ENCODE measurements at places on chromosomes 5 and 9. TPM values are rescaled to one million over a fixed set of nuclear protein-coding genes. Genes with fewer than 3 reads are reported as not detected.

- H3K27ac ChIP-seq = no peak overlapping the region
- H3K4me1 ChIP-seq = no peaks in the 10 kb centered on the region
- DNase-seq = no peak
- no peak overlapping the region for H3K4me3 ChIP-seq
Measured at GRCh38 chr9:2722715-2723114, 5.4 kb downstream of the KCNV2 start.

GRCh38 chr5:39394946-39395345 lies 29.8 kb downstream of the DAB2 start:
- no peaks in the 10 kb centered on the region for H3K27me3 ChIP-seq
- H3K36me3 ChIP-seq = peaks cover 16% of the 10 kb centered on the region
- H3K4me3 ChIP-seq = no peak overlapping the region
- no peak overlapping the region for H3K27ac ChIP-seq
- DNase-seq = no peak

GRCh38 chr5:161299053-161299452 lies 247.5 kb downstream of the GABRB2 start:
- no peaks in the 10 kb centered on the region for H3K4me1 ChIP-seq
- H3K27me3 ChIP-seq = no peaks in the 10 kb centered on the region
- no peak for DNase-seq
- no peaks in the 10 kb centered on the region for H3K36me3 ChIP-seq
- no peak overlapping the region for H3K4me3 ChIP-seq

DNA sequence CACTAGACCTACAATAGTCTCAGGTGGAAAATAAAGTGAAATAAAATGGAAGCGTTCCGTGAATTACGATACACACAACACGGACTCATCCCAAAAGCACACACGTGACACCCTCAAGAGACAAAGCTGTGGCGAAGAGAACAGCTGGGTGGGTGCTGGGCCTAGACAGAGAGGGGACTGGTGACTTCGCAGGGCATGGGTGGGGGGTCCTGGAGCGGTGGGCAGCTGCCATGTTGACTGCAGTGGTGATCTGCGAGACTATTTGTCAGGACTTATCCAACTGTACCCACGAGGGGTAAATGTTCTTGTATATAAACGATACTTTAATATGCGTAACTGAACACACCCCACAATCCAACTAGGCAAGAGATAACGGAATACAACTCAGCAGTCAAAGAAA lies 52.0 kb downstream of the GOLM1 start:
- H3K36me3 ChIP-seq = peaks cover 15% of the 10 kb centered on the region
- H3K4me1 ChIP-seq = peaks cover 6% of the 10 kb centered on the region
- H3K4me3 ChIP-seq = no peak overlapping the region
- DNase-seq = no peak

GRCh38 chr5:90767710-90768109 lies 209.1 kb downstream of the ADGRV1 start:
- H3K27ac ChIP-seq = no peak overlapping the region
- H3K36me3 ChIP-seq = peaks cover 5% of the 10 kb centered on the region
- no peaks in the 10 kb centered on the region for H3K4me1 ChIP-seq
- no peak for DNase-seq

GRCh38 chr9:71607461-71607881 lies 160.8 kb downstream of the CEMIP2 start:
- H3K4me1 ChIP-seq = no peaks in the 10 kb centered on the region
- H3K4me3 ChIP-seq = no peak overlapping the region
- no peaks in the 10 kb centered on the region for H3K27me3 ChIP-seq
- DNase-seq = no peak

- H3K4me1 ChIP-seq = no peaks in the 10 kb centered on the region
- H3K27me3 ChIP-seq = peaks cover 15% of the 10 kb centered on the region
- H3K4me3 ChIP-seq = no peak overlapping the region
- no peaks in the 10 kb centered on the region for H3K36me3 ChIP-seq
- no peak overlapping the region for H3K27ac ChIP-seq
Measured at GRCh38 chr5:132056610-132057497, 3.6 kb upstream of the IL3 start.

- peaks cover 19% of the 10 kb centered on the region for H3K4me1 ChIP-seq
- no peak for DNase-seq
- peaks cover 8% of the 10 kb centered on the region for H3K36me3 ChIP-seq
- H3K4me3 ChIP-seq = no peak overlapping the region
Measured at GRCh38 chr9:98793031-98793430, 3.3 kb downstream of the ANKS6 start.

The KCNN2 gene
- 2.4 TPM for total RNA-seq

The NNT gene
- total RNA-seq = 21.7 TPM

Data from endothelial cell (in vitro differentiated cells).